ENCODE measurements at places on chromosomes 16 and 17.

GRCh38 chr17:12316021-12316420, 295.3 kb downstream of the MAP2K4 start:
- no peak for DNase-seq

GRCh38 chr16:424033-424622, 1.3 kb upstream of the RAB11FIP3 start:
- DNase-seq, result no peak

DNA sequence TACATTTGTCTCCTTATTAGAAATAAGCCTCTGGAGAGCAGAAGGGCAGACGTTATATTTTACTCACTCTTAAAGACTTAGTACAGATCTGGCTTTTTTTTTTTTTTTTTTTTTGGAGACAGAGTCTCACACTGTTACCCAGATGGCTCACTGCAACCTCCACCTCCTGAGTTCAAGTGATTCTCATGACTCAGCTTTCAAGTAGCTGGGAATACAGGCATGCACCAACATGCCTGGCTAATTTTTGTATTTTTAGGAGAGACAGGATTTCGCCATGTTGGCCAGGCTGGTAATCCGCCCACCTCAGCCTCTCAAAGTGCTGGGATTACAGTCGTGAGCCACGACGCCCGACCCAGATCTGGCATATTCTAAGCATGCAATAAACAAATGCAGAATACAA, 36.4 kb upstream of the TMEM97 start:
- DNase-seq, result no peak

GRCh38 chr17:28317099-28317965, 1.7 kb upstream of the TMEM97 start:
- no peak for DNase-seq

- no peak for DNase-seq
Measured at GRCh38 chr16:53334581-53334980, 99.7 kb upstream of the RBL2 start.

- DNase-seq, result no peak
Measured at GRCh38 chr17:73320601-73321264, 8.9 kb upstream of the CDC42EP4 start.

DNA sequence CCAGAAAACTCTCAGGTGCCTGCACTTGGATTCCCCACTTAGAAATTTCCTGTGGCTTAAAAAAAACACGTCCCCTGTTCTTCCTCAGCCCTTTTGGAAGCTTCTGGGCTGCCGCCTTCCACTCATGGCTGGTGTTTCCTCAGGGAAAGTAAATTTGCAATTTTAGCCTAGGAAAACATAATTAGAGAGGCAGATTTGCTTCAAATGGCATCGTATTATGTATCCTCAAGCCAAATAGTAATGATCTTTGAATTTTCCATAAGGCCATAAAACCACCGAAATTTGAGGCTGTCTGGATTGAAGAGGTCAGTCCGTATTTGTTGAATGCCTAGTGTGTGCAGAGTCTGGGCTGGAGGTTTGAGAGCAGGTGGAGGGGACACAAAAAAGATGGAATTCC, 17.7 kb downstream of the MGAT5B start:
- no peak for DNase-seq

- DNase-seq, result no peak
Measured at GRCh38 chr17:57923182-57923872, 31.9 kb downstream of the CUEDC1 start.

GRCh38 chr17:50355336-50355700, 9.4 kb downstream of the XYLT2 start:
- DNase-seq, result no peak

GRCh38 chr17:17062866-17063265, 20.6 kb downstream of the MPRIP start:
- DNase-seq, result no peak

- DNase-seq, result no peak
Measured at GRCh38 chr16:68659412-68660358, 14.6 kb downstream of the CDH3 start.

- no peak for DNase-seq
Measured at GRCh38 chr17:29107084-29107483, 64.1 kb downstream of the PIPOX start.

- DNase-seq, result no peak
Measured at GRCh38 chr17:83154311-83155127, 75.1 kb downstream of the METRNL start.

GRCh38 chr17:38584350-38584925, 21.3 kb downstream of the SRCIN1 start:
- no peak for DNase-seq

DNA sequence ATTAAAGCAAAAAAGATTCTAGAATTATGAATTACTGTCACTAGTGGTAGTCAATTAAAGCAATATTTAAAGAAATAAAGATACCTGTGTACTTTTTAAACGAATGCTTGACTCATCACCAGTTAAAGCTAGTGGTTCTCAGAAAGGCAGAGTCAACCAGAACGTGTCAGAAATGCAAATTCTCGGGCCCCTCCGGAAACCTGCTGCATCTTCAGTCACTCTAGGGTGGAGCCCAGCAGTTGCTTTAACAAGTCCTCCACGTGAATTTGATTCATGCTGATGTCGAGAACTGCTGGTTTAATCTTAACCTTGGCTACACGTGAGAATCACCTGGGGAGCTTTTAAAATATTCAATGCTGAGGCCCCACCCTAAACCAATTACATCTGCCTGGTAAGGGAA, 169.8 kb upstream of the SDK2 start:
- DNase-seq, result no peak

DNA sequence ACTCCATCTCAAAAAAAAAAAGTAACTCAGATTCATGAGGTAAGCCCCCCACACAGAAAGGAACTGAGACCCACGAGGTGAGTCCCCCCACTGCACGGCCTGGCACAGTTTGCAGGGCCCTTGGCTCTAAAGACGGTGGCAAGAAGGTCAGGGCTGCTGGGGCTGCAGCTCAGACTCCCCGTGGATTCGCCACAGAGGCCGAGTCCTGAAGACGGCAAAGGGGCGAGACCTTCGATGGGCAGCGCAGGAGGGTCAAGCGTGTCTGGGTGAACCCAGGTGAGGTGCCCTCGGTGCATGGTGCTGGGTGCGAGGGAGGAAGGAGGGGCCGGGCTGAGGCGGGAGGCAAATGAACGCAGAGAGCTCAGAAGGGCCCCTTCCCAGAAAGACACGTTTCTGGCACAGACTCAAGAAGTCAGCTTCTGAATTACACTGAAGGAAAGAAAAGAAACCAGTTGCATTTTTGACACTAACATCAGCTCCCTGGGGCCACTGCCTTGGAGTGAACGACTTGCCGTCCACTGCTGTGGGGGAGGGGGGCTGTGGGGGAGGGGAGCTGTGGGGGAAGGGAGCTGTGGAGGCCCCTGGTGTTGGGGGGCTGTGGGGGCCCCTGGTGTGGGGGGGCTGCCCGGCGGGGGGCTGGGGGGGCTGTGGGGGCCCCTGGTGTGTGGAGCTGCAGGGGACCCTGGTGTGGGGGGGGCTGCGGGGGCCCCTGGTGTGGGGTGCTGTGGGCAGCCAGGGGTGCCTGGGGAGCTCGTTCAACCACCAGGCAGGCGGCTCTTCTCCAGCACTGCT, 69.8 kb upstream of the METRNL start:
- no peak for DNase-seq

- DNase-seq, result no peak
Measured at GRCh38 chr17:43905985-43906852, 1.1 kb downstream of the MPP2 start.

GRCh38 chr17:4097165-4097960, 45.5 kb downstream of the ZZEF1 start:
- no peak for DNase-seq

GRCh38 chr16:49867796-49868668, 12.1 kb upstream of the ZNF423 start:
- DNase-seq, result no peak

DNA sequence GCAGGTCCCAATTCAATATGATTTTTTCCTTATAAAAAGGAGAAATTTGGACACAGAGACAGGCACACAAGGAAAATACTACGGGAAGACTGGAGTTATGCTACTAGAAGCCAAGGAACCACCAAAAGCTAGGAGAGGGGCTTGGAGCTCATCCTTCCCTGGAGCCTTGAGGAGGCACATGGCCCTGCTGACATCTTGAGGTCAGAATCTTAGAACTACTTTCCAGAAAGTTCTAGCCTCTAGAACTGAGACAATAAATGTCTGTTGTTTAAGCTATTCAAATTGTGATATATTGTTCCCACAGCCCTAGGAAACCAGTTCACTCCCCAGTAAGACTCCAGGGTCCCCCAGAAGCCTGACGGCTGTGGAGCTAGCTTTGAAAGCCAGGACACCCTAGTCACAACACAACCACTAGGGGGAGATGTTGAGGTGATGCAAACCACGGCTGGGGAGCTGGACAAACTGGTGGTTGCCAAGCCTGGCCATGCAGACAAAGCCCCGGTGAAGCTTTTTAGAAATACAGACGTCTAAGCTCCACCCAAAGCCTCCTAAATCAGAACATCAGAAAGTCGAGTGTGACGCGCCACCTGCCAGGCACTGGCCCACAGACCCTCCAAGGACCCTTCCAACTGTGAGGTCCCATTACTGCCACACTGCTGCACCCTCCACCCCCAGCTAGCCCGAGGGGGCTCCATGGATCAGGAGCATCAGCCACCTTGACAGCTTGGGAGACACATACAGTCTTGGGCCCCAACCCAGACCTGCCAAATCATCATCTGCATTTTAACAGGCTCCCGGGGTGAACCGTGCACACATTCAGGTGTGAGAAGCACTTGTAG, 106.4 kb downstream of the SLC39A11 start:
- DNase-seq, result no peak

DNA sequence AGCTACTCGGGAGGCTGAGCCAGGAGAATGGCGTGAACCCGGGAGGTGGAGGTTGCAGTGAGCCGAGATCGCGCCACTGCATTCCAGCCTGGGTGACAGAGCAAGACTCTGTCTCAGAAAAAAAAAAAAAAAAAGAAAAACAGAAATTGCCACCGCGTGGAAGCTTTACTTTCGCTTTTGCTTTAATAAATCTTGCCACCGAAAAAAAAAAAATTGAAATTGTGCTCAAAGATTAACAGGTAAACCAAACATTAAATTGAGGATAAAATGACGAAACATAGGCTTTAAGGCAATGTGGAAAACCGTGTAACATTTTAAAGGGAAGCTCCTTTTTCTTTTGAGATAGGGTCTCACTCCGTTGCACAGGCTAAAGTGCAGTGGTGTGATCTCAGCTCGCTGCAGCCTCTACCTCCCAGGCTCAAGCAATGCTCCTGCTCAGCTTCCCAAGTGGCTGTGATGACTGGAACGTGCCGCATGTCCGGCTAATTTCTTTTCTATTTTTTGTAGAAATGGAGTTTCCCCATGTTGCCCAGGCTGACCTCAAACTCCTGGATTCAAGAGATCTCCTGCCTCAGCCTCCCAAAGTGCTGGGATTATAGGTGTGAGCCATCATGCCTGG, 40.1 kb downstream of the ZNF276 start:
- no peak for DNase-seq

GRCh38 chr16:27789595-27790241, 239.8 kb downstream of the KATNIP start:
- no peak for DNase-seq

GRCh38 chr17:2850991-2851390, 54.8 kb downstream of the RAP1GAP2 start:
- no peak for DNase-seq

GRCh38 chr17:83050651-83051395, 28.6 kb upstream of the METRNL start:
- no peak for DNase-seq

GRCh38 chr16:86038926-86039310, 140.0 kb downstream of the IRF8 start:
- DNase-seq, result no peak

DNA sequence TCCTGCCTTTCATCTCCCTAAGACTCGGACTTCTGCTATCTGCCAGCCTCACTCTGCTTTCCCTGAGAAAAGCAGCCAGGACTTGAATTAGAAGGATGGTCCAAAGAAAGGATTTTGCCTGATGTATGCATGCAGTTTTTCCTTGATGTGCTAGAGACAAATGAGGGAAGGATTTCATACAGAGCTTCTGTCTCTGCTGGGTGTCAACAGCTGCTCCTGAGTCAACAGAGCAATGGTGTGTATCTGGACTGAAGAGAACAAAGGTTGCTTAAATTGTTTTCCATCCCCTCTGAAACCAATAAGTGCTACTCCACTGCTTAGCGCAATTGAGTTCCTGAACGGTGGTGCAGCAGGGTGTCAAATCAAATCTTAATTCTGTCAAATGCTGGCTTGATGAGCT, 680.6 kb upstream of the C16orf82 start:
- DNase-seq, result no peak

DNA sequence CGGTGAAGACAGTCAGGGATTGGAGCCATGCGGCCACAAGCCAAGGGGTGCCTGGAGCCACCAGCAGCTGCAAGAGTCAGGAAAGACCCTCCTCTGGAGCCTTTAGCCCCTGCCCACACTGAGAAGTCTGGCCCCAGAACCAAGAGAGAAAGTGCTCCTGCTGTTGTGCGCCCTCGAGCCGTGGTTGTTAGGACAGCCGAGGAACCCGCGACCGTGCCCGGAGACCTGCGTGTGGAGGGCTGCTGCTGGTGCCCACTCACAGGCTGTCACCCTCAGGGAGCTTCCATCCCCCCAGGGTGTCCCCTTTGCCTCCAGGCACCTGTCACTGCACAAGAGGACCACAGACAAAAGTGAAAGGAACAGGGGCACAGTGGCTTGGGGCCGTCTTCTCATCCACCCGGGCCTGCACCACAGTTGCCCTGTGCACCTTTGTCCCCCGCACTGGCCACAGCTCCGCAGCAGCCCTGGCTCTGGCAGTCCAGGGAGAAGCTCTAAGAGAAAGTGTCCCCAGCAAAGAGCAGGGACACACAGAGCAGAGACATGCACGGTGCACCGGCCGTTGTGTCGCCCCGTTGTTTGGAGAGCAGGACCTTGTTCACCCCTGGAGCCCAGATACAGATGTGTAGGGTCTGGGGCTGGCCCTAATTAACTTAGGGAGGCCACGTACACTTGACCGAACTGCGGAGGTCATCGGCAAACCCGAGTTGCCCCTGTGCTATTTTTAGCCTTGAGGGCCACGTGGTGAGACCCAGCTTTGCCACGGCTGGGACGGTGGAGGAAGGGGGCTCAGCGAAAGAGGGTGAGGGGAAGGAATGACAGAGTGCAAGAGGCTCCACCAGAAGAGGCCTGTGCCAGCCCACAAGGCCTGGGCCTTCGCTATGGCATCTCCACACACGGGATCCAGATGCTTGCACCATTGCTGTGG, 329.2 kb downstream of the C16orf95 start:
- no peak for DNase-seq

GRCh38 chr16:50263940-50264929, 2.1 kb upstream of the ADCY7 start:
- no peak for DNase-seq

GRCh38 chr16:86211800-86212199, 298.5 kb upstream of the FOXF1 start:
- no peak for DNase-seq

- DNase-seq, result no peak
Measured at GRCh38 chr17:82101767-82102679, 4.0 kb upstream of the FASN start.

GRCh38 chr17:79695293-79695790, 35.4 kb upstream of the ENPP7 start:
- DNase-seq, result no peak

GRCh38 chr17:82334622-82335394, 1.2 kb upstream of the SECTM1 start:
- DNase-seq, result no peak

GRCh38 chr17:65523853-65524664, 37.4 kb downstream of the AXIN2 start:
- no peak for DNase-seq

- DNase-seq, result no peak
Measured at GRCh38 chr17:32287804-32288511, 22.3 kb downstream of the RHBDL3 start.
